ENCODE measurements at places on chromosomes 6 and 20. TPM values are rescaled to one million over a fixed set of nuclear protein-coding genes. Genes with fewer than 3 reads are reported as not detected.

- no peak for DNase-seq
These were observed 2.3 kb downstream of the SERPINB1 start for GRCh38 chr6:2839195-2839981.

GRCh38 chr20:62618611-62619529 is 23.4 kb upstream of the SLCO4A1 start:
- DNase-seq, result no peak

- no peak for DNase-seq
These were observed 35.3 kb upstream of the KIFC1 start for GRCh38 chr6:33356295-33356694.

The ARMC12 gene
- 0.57 TPM for total RNA-seq

The KCNK16 gene
- total RNA-seq, result not detected

Data from PC-9 (cell line).